Ascending aorta (tissue), 2 donors: ENCODE measurements at places on chromosomes 1 and 21. TPM values are rescaled to one million over a fixed set of nuclear protein-coding genes. Genes with fewer than 3 reads are reported as not detected.

Gene PIK3C2B
- 129 TPM for total RNA-seq

Gene CAPN9
- total RNA-seq, result not detected

DNA sequence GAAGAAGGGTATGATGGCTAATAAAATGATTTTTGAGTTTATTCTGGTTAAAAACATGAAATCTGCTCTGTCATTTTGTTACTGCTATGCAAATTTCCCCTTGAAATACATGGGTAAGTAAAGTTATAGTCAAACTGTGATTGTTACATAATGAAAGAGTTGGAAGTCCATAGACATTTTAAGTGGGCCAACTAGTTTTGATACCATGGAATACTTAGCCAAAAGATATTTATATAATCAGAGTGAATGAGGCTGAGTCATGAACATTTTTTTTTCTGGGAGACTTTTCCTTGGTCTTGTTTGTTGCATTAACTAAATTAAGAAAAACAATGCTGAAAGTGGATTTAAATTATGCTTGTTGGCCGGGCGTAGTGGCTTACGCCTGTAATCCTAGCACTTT is 58.2 kb upstream of the MPC2 start:
- DNase-seq, result no peak

- no peak for DNase-seq
These were observed 25.7 kb downstream of the ERG start for GRCh38 chr21:38472412-38473108.

GRCh38 chr1:6546326-6546725 is 8.0 kb downstream of the NOL9 start:
- DNase-seq, result no peak

DNA sequence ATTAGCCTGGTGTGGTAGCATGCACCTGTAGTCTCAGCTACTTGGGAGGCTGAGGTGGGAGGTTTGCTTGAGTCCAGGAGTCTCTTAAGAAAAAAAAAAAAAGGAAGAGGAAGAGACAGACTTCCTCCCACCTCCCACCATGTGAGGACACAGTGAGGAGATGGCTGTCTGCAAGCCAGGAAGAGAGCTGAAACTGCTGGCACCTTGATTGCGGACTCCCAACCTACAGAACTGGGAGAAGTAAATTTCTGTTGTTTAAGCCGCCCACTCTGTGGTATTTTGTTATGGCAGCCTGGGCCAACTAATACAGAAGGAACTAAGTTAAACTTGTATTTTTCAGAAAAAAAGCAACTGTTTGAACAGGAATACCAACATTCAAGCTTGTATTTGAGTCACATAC is 21.7 kb downstream of the DOP1B start:
- no peak for DNase-seq

- no peak for DNase-seq
These were observed 270.4 kb downstream of the HLX start for GRCh38 chr1:221149555-221150075.
